ENCODE measurements at places on chromosomes 6 and 20. TPM values are rescaled to one million over a fixed set of nuclear protein-coding genes. Genes with fewer than 3 reads are reported as not detected.

The PNLDC1 gene
- not detected for total RNA-seq

The PDYN gene
- not detected for total RNA-seq

The TNF gene
- not detected for total RNA-seq

The PI3 gene
- total RNA-seq, result not detected

The NFKBIE gene
- total RNA-seq, result 3.6 TPM

The SCGN gene
- not detected for total RNA-seq

The FAM209A gene
- total RNA-seq, result not detected

The NKAIN4 gene
- 0.18 TPM for total RNA-seq

The VSTM2L gene
- total RNA-seq, result 1.1 TPM

The FGD2 gene
- total RNA-seq, result not detected

The OR2B6 gene
- total RNA-seq, result not detected

The RBBP8NL gene
- not detected for total RNA-seq

The CDH22 gene
- total RNA-seq, result not detected

The MAP3K7 gene
- total RNA-seq, result 34.2 TPM

The WFDC2 gene
- not detected for total RNA-seq

The RAET1E gene
- total RNA-seq, result 0.37 TPM

The HLA-DRA gene
- total RNA-seq, result not detected

The MUC22 gene
- not detected for total RNA-seq

The NT5E gene
- 363 TPM for total RNA-seq

The SYNE1 gene
- total RNA-seq, result 120 TPM

The PACRG gene
- not detected for total RNA-seq
